Thymus (tissue), 14 donors: ENCODE measurements at places on chromosomes 11 and 22. TPM values are rescaled to one million over a fixed set of nuclear protein-coding genes. Genes with fewer than 3 reads are reported as not detected.
A peak's percentile ranks its signal among the peaks of the same experiment; 100 is the strongest.

DNA sequence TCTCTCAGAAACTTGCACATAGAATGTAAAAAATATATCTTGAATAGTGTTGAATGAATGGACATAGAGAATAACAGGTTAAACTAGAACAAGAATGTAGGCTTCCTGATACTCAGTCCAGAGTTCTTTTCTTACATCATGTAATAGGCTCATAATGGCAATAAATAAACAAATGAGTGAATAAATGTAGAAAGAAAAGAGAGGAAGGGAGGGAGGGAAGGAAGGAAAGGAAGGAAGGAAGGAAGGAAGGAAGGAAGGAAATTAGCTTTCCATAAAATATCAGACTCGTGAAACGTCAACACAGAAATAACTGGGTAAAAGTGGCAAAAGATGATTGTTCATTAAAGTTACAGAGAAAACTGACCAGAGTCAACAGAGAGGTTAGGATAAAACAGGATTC, 2001.0 kb downstream of the LRRC4C start:
- no peak for DNase-seq

- no peak for DNase-seq
These were observed 3.9 kb downstream of the SLC25A22 start for GRCh38 chr11:794013-794765.

LINC01488 gene
- polyA plus RNA-seq = 0.07 TPM

DNA sequence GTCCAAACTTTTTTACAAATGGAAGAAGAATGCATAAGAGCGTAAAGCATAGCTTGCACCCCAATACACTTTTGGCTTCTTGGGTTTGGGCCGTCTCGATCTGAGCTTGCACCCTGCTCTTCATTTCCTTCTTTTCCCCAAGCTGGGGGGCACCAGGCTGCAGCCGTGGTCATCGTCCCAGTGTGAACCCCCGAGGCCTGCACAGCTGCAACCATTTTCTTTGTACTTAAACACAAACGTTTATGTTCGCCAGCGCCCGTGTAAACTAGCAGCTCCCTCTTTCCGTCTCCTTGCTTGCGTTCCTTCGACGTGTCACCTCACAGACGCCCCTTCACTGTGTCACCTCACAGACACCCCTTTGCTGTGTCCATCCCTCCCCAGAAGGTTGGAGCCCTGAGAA, 10.1 kb downstream of the KRTAP5-5 start:
- no peak for DNase-seq

DNA sequence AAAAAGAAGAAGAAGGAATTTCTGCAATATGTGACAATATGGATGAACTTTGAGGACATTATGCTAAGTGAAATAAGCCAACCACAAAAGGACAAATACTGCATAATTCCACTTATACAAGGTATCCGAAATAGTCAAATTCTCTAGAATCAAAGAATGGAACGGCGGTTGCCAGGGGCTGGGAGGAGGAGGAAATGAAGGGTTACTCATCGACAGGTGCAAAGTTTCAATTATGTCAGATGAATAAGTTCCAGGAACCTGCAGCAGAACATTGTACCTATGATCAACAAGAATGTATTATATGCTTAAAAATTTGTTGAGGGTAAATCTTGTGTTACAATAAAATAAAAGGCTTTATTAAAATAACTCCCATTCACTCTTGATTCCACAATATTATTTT, 49.0 kb downstream of the SC5D start:
- no peak for DNase-seq

TBX10 gene
- polyA plus RNA-seq = 0.09 TPM

ANGPTL5 gene
- 0.16 TPM for polyA plus RNA-seq

DNA sequence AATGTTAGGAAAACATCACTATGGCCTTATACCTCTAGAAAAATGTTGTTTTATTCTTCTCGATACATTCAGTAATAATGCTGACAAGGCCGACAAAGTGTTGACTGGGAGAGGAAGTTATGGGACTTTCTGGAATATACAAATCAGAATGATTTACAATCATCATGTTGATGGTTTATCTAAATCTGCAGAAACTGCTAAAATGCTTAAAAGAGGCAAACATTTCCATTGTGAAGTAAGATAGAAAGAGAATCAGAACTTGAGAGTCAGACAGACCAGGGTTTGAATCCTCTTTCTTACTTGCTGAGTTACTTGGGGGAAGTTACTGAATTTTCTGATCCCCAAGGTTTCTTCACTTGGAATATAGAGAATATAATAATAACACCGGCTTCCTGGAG, 89.4 kb downstream of the CD44 start:
- DNase-seq = no peak

DNA sequence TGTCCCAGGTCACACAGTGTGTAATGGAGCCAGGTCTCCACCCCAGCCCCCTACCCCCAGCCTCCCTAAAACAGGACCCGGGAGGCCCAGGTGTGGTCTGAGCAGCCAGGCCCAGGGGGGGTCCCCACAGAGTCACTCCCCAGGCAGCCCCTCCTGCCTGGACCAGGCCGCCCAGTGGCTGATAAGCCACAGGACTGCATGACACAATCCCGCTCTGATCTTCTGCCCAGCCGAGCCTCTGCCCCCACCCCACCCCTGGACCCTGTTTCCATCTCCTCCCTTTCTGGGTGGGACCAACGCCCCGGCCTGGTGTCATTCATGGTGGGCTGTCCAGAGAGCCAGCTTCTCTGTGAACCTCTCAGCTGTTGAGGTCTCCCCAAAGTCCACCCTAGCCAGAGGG, 7.8 kb upstream of the LIF start:
- no peak for DNase-seq

GRCh38 chr11:107856981-107857517, 1.5 kb downstream of the SLC35F2 start:
- no peak for DNase-seq

- no peak for DNase-seq
These were observed 87.3 kb upstream of the MYO18B start for GRCh38 chr22:25654676-25655075.

DNA sequence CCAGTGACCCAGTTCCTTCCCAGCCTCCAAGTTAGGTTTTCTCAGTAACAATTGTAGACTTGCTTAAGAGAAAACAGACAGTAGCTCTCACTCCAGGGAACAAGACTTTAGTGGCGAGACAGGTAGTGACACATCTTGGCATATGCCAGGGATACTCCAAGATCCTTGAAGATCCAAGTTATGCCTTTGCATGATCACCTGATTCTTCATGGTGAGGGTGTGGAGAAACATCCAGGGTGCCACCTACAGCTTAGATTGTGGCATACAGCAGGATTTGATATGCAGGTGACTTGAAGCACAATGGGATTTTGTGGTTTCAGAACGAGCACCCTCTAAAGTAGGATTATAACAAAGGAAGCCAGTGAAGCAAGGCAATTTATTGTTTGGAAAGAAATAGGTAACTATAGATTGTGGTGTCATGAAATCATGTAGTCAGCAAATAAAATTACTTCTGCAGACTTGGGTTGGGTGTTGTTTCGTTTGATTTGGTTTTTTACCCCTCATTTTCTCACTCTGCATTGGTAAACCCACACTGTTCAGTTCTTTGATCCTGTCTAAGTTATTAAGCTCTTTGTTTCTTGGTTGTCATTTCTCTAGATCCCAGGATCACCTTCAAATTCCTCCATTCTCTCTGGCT, 9.2 kb downstream of the POU2AF3 start:
- DNase-seq = no peak

BMAL1 gene
- 35.4 TPM for polyA plus RNA-seq

DNA sequence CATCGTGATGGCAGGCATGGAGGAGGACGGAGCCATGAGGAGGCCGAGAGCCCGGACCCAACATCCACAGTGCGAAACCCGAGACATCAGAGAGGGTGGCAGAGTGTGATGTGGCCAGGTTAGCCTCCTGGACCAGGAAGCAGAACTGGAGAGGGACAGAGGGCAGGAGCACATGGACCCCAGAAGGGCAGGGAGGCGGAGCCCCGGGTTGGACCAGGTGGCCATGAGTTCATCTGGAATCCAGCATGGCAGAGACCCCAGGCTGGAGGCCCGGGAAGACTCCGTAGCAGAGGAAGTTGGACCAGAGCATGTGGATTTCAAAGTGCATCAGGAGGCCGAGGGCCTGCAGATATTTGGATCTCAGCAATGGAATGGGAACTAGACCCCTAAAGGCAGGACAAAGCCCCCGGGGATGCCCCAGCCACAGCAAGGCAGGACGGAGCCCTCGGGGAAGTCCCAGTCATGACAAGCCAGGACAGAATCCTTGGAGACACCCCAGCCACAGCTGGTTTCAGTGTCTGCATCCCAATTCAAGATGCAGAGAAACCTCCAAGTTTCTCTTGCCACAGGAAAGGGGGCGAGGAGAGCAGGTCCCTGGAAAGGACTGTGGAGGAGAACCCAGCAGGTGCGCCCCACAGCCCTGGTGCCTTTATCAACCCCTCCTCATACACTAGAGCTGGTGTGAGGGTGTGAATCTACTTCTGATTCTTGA, 1393.4 kb downstream of the BRD1 start:
- DNase-seq = no peak

DNA sequence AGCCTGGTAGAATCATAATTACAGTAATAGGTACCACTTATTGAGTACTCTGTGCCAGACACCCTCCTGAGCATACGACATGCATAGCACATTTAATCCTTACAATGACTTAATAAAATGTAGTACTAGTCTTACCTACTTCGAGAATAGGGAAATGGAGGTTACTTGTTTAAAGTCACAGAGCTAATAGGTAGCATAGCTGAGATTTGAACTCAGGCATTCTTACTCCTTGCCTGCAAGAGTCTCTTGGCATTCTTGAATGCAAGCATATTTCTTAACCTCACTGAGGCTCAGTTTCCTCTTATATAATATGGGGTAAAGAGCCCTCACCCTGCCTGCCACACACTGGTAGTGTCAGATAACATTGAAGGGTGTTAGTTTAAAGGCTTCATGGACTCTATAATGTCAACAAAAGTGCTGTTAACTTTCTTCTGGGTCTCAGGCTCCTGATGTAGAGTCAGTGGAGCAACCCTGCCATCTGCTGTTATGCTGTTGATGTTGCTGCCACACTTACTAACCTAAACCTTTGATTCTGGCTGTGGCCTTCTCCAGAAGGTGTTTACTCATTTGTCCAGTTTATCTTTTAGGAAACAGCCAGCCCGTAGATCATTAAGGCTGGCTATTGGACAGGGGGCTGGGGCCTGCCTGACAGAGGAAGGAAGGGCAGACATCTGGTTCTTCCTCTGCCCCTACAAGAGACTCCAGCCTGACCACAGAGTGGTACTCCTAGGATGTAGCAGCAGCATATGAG, 18.9 kb downstream of the LIMK2 start:
- DNase-seq = peak; percentile 44

DDTL gene
- polyA plus RNA-seq = 3.1 TPM

DNA sequence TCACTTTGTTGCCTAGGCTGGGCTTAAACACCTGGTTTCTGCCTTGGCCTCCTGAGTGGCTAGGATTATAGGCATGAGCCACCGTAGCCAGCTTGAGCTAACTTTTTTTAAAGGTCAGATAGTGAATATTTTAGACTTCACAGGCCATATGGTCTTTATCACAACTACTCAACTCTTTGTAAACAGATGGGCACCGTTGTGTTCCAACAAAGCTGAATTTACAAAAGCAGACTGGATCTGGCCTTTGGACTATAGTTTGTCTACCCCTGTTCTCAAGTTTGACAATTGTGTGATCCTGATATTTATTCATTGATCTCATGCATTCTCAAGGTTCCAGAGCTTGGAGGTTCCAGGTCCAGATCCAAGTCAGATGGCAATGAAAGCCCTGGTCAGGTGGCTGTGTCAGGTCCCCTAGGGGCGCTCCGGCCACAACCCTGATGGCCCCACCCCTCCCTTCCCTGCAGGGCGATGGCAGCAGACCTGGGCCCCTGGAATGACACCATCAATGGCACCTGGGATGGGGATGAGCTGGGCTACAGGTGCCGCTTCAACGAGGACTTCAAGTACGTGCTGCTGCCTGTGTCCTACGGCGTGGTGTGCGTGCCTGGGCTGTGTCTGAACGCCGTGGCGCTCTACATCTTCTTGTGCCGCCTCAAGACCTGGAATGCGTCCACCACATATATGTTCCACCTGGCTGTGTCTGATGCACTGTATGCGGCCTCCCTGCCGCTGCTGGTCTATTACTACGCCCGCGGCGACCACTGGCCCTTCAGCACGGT, 15.8 kb downstream of the P2RY2 start:
- DNase-seq = no peak

GRCh38 chr22:27719535-27720227, 81.9 kb downstream of the MN1 start:
- DNase-seq = no peak

- DNase-seq = no peak
These were observed 24.0 kb downstream of the MIAT start for GRCh38 chr22:26681395-26681821.

DKK3 gene
- 12.8 TPM for polyA plus RNA-seq

- no peak for DNase-seq
These were observed 131.9 kb downstream of the MED15 start for GRCh38 chr22:20639343-20639742.

GRCh38 chr11:72327606-72328005, 83.6 kb upstream of the PHOX2A start:
- DNase-seq = no peak

FHIP1B gene
- polyA plus RNA-seq = 68.2 TPM

ACTN3 gene
- 0.05 TPM for polyA plus RNA-seq

GRCh38 chr11:59678813-59679165, 10.0 kb upstream of the PATL1 start:
- no peak for DNase-seq

GRCh38 chr11:72436661-72437060, 2.3 kb upstream of the CLPB start:
- DNase-seq = no peak

OR51B2 gene
- polyA plus RNA-seq = 0.07 TPM

DNA sequence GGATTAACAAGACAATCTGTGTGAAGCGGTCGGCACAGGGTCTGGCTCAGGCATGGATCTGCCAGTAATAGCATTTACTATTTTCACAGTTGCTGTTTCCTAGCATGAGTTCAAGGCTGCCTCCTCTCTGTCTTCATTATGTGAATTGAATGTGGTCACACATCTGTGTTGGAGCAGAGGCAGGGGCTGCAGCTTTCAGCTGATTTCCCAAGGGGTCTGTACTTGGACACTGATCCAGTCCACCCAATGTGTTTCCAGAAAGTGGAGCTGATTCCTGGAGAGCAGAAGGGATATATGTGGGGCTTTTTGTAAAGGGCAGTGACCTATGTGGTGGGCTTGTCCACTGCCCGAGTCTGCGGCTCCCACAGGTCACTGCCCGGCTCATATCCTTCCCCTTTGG, 3.5 kb upstream of the CELSR1 start:
- no peak for DNase-seq

DNA sequence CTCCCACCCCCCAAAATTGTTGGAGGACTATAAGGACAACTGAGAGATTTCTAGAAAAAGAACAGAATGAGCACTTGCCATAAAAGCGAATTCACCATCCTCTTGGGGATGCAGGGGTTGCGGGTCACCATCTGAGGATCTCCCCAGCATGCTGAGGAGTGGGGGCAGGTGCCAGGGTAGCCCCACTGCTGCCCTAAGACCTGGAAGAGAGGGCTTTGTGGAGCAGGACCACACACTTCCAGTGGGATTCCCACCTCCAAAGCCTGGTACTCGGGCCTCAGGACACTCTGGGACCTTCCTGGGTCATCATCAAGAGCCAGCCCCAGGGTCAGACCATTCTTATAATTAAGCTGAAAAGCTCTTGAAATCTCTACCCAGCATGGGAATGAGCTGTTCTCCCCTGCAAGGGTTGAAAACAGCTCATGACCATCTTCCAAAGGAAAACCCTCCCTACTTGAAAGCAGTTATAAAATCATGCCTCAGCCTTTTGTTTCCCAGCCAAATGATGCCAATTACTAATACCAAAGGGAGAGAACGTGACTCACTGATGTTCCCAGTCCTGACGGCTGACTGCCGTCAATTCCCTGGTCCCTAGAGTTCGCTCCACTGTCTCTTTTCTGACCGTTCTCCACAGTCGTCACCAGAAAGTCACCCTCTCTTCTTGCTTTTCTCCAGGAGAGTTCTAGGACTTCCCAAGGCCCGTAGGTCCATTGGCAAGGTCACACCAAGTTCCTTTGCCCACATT, 76.8 kb upstream of the CREB3L1 start:
- no peak for DNase-seq

UPB1 gene
- polyA plus RNA-seq = 6.3 TPM
